Activated CD8-positive, alpha-beta memory T cell treated with anti-CD3 and anti-CD28 coated beads, Interleukin-2, amount 10 ng/mL, durations not matched to agents 7 days and 5 days (primary cell): ENCODE measurements at places on chromosomes 13 and 19.

DNA sequence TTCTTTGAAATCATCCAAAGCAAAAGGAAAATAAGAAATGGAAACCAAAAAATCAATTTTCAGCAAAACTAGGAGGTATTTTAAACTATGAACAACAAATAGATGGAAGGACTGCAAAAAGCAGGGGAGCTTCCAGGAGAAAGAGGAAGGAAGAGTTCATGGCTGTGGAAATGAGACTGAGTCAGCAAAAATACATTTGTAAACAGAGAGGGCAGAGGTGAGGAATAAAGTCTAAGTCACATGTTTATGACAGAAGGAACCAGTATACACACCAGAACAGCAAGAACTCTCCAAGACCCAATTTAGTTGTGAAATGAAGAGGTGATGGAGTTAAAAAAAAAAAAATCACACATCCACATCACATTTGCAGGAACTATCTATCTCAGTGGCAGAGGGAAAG lies 69.6 kb downstream of the RNASEH2B start:
- DNase-seq = no peak

DNA sequence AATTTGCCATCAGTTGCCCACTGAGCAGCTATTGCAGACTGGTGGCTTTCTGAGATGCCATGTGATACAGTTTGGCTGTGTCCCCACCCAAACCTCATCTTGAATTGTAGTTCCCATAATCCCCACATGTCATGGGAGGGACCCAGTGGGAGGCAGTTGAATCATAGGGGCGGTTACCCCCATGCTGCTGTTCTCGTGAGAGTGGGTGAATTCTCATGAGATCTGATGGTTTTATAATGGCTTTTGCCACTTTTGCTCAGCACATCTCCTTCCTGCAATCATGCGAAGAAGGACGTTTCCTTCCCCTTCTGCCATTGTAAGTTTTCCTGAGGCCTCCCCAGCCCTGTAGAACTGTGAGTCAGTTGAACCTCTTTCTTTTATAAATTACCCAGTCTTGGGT lies 34.8 kb upstream of the ANKRD10 start:
- DNase-seq = no peak

- DNase-seq = no peak
These were observed 38.6 kb upstream of the ZNF30 start for GRCh38 chr19:34888091-34888490.

- DNase-seq = no peak
These were observed 245.0 kb upstream of the SERP2 start for GRCh38 chr13:44128552-44129001.

GRCh38 chr13:102648046-102648445 lies 46.8 kb downstream of the METTL21C start:
- no peak for DNase-seq

DNA sequence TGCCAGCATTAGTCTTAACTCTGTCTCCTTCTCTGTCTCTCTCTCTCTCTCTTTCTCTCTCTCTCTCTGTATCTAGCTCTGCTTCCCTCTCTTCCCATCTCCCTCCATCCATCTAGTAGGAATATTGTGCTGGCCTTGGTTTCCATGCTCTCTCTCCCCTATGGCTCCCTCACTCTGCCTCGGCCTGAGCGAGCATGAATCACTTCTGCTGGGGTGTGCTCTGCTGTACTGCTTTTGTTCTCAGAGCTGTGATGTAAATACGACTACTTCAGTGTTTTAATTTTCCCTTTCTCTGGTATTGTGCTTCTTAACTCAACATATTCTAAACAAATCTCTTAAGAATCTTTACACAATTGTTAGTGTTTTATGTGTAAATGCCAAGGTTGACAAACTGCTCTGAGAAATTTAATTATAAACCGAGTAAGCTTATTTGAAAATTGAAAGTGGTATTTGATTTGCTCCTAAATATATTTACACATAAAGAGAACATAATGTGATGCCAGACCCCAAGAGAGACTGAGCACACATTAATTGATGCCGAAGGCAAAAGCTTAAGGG lies 211.5 kb upstream of the KL start:
- no peak for DNase-seq

DNA sequence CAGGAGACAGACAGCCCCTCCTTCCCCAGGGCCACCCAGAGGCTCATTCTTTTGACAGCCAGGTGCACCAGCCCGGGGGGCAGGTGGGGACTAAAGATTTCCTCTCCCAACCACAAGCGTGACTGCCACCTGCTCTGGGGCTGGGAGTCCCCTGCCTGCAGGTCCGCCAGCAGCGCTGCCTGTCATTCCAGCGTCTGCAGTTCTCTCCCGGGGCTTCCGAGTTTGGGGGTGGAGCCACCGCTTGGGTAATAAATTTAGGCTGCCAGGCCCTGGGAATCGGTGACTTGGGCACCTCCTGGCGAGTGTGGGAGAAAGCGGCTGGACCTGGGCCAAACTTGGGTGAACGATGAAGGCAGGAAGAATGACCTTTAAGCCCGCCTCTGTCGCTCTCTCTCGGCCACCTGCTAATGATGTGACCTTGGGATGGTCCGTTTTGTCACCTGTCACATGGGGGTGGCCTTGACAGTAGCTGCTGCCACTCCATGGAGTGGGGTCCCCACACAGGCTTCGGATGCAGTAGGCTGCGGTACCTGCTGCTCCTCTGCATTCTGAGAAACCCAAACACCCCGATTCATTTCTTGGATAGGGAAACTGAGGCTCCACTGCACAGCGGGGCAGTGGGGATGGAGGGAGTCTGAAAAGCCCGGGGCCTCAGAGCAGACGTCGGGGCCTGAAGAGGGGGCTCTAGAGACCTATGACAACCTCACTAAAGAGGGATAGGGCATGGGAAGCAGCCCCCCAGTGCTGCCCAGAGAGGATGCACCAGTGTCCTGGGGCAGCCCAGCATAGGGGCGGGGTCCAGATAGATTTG lies 12.8 kb downstream of the FUT6 start:
- no peak for DNase-seq

- DNase-seq = peak; percentile 72
These were observed at the start of gene B3GNT8 for GRCh38 chr19:41426952-41427646. Gene B3GNT8, minus strand, starts transcription at chr19:41427374. Its CDS starts 596 bp downstream, at chr19:41426778.

GRCh38 chr13:74891610-74892009 lies 590.4 kb downstream of the TBC1D4 start:
- no peak for DNase-seq

GRCh38 chr13:65057986-65058385 lies 2172.2 kb downstream of the PCDH9 start:
- no peak for DNase-seq

GRCh38 chr13:30276178-30276577 lies 31.2 kb downstream of the KATNAL1 start:
- DNase-seq = no peak

DNA sequence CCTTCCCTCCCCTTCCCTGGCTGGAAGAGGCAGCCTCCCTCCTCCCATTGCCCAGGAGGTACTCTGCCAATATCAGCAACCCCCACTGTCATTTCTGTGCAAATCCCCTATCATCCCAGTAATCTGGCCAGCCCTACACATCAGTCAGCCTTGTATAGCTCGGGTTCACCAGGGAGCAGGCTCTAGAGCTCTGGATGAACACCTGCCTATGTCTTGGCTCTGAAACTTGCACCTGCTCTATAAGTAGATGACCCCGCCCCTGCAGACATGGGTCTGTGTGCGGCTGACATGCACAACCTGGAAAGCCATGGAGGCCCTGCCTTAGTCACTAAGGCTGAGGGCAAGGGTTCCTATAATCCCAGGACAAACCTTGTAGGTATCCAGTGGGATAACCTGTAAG lies 1042.9 kb downstream of the UQCRFS1 start:
- no peak for DNase-seq

DNA sequence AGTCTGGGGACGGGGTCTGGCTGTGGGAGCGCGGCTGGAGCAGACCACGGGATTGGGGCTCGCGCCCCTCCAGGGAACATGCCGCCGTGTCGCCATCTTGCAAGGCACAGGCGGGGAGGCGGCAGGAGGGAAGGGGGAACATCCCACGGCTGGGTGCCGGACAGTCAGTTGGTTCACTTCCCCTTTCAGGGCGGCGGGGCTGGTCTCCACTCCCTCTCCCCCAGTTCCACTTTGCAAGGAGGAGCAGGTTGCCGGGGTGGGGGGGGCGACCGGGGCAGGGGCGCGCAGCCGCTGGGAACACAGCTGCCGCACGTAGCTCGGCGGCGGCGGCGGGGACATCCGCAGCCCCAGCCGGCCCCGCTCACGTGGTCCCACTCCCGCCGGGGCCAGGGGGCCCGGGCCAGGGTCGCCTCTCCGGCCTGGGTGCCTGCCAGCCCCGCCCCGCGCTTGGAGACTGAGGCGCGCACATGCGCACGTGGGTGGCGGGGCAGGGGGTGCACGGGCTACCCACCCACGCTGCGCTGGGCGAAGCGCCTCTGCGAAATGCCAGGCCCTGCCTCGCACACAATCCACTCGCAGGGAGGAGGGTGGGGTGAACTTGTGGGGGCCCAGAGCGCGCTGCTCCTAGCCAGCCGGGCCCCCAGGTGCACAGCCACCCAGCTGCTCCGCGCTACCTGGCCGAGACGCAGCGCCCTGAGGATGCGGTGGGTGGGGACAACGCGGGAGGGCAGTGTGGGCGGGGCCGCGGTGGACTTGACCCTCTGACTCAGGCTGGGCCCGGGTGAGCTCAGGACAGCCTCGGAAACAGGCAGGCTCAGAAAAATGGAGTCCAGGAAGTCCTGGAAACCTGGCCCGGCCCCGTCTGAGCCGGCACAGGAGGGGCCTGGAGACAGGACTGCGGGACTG lies 6.4 kb downstream of the KLF16 start:
- DNase-seq = peak; percentile 69

GRCh38 chr13:114067381-114067885 lies 65.0 kb downstream of the RASA3 start:
- DNase-seq = no peak
